ENCODE measurements at places on chromosomes 7 and 10. TPM values are rescaled to one million over a fixed set of nuclear protein-coding genes. Genes with fewer than 3 reads are reported as not detected.

SPDYE5 gene
- not detected for total RNA-seq

ANKRD61 gene
- under 0.01 TPM for total RNA-seq

AOC1 gene
- total RNA-seq: not detected

SEMA3D gene
- 9.4 TPM for total RNA-seq

GRCh38 chr10:121007264-121007663 is 156.1 kb downstream of the WDR11 start:
- DNase-seq: no peak

- peak; percentile 77 for DNase-seq
These were observed 15.3 kb upstream of the GPR146 start for GRCh38 chr7:1028775-1029636.

GRCh38 chr10:69374242-69374641 is 42.5 kb downstream of the TACR2 start:
- DNase-seq: no peak

GRCh38 chr7:31882187-31882586 is 188.0 kb downstream of the PDE1C start:
- DNase-seq: no peak

GRCh38 chr7:30468041-30468440 is 10.5 kb downstream of the NOD1 start:
- DNase-seq: no peak

DNA sequence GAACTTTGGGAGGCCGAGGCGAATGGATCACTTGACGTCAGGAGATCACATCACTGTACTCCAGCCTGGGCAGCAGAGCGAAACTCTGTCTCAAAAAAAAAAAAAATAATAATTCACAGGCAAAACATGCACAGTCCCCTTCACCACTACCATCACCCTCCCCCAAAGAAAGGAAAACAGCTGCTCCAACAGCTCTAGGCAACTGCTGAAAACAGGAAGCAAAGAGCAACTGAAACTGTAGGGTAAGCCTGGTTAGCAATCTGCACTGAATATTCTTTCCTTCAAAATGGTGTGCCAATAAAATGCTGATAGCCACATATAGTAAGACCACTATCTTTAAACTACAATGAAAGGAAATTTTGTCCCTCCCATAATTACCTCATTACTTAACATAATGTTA is 11.8 kb downstream of the NT5C2 start:
- DNase-seq: peak; percentile 92

GRCh38 chr10:111856631-111857030 is 326.9 kb downstream of the GPAM start:
- no peak for DNase-seq

GRCh38 chr10:77943121-77943901 is 16.8 kb upstream of the DLG5 start:
- peak; percentile 79 for DNase-seq

- no peak for DNase-seq
These were observed 202.9 kb downstream of the ZNF248 start for GRCh38 chr10:37654466-37654865.

Data from dermis microvascular lymphatic vessel endothelial cell (primary cell).